ENCODE measurements at places on chromosomes 13 and 19.

DNA sequence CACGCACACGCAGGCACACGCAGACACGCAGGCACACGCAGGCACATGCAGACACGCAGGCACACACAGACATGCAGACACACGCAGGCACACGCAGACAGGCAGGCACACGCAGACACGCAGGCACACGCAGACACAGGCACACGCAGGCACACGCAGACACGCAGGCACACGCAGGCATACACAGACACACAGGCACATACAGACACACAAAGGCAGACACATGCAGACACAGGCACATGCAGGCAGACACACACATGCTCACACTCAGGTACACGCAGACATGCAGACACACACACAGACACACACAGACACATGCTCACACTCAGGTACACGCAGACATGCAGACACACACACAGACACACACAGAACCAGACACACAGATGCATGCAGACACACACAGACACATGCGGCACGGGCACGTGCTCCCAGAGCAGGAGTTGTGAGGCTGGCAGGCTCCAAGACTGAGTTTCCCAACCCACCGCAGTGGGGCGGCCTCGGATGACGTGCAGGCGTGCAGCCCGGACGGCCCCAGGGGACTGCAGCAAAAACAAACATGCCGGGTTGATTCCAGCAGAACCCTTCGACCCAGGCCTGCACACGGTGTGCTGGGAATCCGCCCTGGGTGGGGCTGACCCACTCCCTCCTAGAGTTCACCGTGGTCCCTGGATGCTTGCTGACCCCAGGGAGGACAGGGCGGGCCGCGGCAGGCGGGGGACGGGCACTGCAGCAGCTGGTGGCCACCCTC is 100.0 kb downstream of the GADD45B start:
- no peak for DNase-seq

- no peak for DNase-seq
These were observed 14.5 kb downstream of the STARD13 start for GRCh38 chr13:33270895-33271538.

DNA sequence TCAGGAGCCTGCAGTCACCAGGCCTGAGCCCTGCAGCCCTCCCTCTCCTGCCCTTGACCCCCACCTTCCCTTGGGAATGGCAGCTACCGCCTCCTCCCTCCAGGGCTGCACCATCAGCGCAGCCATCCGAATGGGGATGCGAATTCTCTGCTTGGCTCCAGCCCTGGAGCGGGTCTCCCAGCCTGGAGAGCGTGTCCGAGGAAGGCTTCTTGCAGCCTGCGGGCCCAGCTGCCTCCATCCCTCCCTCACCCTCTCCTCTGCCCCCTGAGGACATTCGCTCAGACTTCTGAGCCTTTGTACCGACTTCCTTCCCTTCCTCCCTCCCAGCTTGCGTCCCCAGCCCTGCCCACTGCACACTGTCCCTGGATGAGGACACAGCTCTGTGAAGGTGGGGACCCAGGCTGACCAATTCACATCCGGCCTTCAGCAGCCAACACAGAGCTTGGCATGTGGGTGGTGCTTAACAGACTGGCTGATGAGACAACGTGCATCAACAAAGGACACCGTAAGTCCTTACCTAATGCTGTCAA is 6.0 kb upstream of the NKPD1 start:
- DNase-seq = no peak

DNA sequence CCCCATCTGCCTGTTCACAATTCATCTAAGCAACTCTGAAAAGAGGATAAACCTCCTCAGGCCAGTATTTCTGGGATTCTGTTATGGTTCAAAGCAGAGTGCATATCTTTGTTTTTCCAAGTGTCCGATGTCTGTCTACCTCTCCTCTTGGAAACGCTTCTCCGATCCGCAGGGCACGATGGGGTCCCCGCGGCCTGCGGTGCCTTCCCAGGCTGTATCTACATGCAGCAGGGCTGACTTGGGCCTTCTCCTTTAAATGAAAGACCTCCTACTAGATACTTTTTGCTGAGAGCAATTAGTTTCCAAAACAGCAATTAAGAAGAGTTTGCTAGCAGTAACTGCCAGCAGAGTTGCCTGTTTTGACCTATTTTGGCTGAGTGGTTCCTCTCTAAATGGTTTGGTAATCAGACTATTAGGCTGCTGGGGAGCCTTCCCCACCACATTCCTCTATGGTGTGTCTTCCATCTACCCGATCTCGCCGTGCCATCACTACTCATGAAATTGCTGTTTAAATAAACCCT is 23.5 kb downstream of the COL4A2 start:
- no peak for DNase-seq

GRCh38 chr13:48654511-48654910 is 782 bp downstream of the CYSLTR2 start:
- DNase-seq = no peak
